ENCODE measurements at places on chromosomes 7 and 10.

DNA sequence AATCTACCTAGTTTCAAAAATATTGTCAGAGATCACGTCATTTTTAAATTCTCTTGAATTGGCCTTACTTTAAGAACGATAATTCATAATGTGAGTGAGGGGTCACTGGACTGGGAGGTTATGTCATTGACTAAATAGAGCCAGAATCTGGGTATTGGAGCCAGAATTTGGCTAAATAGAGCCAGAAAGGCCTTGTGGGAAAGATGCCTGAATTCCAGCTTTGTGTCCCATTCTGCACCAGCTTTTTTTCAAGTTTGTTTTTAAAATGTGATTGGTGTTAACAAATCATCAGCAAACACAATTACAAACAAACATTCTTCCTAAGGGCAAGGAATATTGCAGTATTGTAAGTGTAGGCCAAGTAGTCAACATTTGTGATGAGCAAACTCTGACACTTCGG, 233.2 kb upstream of the PRKCQ start:
- no peak for DNase-seq

- no peak for DNase-seq
These were observed 42.7 kb upstream of the STEAP1B start for GRCh38 chr7:22542669-22543068.

DNA sequence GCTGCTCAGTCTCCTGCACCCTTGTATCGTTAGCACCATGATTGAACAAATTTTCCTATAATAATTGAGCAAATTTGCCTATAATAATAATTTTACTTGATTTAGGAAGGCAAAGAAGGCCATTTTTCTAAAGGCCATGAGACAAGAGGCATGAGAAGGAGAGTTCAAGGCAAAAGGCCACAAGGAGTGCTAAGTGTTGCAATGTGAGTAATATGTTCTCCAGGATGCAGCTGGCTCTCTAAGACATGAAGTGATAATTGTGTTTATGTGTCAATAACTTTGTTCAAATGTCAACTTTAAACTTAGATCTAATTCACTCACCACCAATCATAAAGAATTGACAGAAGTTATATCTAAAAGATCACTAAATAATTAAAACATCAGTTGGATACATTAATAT, 53.8 kb downstream of the SGCE start:
- no peak for DNase-seq

GRCh38 chr7:64879086-64879730, 23.9 kb upstream of the ZNF273 start:
- no peak for DNase-seq

DNA sequence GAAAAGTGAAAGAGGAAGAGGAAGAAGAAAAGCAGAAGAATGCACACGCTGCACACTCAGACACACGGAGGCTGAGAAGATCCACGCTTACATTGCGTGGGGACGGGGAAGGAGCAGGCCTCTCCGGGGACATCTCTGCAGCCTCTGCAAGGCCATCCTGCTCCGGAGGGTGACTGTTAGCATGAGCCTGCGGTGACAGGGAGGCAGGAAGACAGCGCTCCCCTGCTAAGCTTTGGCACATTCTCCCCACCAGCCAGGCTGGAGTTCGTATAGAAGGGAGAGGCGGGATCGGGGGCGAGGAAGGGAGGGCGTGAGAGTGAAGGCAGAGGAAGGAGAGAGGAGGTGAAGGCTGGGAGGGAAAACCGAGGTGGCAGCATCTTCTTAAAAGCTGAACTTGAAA, 366.0 kb upstream of the SHH start:
- no peak for DNase-seq

DNA sequence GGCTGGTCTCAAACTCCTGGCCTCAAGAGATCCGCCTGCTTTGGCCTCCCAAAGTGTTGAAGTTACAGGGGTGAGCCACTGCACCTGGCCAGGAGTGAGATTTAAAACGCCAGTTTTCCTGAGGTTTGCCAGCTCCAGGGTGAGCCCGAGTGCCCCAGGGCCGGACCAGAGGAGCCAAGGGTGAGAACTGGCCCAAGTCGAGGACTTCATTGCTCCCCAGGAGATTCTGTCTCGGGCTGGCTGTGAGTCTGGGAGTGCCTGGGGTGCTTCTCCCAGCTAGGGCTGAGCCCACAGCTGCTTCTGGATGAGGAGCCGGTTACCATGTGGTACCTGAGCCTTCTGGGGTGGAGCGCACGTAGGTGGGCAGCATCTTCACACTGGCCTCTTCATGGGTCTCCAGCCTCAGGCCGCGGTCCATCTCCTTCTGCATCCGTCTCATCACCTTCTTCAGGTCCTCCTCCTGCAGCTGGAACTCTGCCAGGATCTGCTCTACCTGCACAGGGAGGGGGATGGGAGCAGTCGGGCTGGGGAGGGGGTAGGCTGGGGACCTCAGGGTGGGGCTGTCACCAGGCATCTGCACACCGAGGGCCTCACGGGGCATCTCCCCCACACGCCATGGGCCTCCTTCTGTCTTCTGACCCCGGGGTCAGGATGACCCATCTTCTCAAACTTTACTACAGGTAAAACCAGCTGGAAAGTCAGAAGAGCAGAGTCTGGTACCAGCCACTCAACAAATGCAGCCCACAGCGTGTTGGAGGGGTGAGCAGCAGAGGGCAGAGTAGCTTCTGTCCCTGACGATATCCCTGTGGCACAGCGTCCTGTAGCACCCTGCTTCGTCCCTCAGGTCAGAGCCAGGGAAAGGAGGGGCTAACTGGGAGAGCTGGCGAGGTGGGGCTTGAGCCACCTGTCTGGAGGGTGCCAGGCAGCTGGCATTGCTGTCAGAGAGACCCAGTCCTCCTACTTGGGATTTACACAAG, 12.1 kb upstream of the MYL7 start:
- no peak for DNase-seq

GRCh38 chr7:6612819-6613218, 2.6 kb upstream of the ZNF853 start:
- DNase-seq = no peak

GRCh38 chr10:91856637-91857036, 52.6 kb downstream of the FGFBP3 start:
- DNase-seq = no peak

DNA sequence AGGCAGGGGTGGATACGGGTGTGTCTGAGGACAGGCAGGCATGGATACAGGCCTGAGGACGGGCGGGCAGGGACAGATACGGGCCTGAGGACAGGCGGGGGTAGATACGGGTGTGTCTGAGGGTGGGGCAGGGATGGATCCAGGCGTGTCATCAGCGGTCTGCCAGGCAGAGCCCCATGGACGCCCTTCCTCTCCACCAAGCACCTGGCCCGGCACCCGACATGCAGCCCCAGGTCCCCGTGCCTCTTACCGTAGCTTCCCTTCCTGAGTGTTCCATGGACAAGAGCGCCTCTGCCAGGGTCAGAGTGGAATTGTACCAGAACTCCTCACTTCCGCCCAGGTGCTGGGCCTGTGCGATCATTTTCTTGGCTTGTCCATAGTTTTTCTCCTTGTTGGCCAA, 74.6 kb upstream of the NKX6-2 start:
- DNase-seq = no peak

DNA sequence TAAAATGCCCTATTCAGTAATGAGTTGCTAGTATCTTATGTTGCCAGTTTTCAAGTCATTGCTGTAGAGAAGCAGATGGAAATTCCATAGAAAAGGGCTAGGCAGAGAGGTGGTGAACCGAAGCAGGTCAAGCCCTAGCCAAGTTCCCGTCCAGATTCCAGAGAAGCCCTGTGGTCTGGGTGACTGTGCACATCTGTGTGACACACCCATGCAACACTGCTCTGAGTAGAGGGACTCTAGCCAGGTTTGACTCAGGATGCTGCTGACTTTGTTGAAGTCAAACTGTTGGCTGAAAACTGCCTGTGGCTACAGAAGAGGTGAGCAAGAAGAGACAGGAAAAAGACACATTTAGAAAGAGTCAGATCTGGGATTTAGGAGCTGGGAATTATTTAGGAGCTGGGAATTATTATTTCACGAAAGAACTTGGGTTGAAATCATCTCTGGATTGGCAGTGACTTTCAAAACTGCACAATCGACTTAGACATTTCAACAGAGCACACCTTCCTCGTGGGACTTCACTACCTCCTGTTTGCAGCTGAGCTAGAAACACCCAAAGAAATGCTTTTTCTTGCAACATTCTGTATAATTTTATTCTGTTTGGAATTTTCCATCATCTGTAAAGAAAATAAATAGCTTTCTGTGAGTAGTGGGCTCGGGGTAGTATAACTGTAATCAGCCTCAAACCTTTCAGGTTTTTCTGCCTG, 149.1 kb upstream of the PRKCQ start:
- DNase-seq = no peak

DNA sequence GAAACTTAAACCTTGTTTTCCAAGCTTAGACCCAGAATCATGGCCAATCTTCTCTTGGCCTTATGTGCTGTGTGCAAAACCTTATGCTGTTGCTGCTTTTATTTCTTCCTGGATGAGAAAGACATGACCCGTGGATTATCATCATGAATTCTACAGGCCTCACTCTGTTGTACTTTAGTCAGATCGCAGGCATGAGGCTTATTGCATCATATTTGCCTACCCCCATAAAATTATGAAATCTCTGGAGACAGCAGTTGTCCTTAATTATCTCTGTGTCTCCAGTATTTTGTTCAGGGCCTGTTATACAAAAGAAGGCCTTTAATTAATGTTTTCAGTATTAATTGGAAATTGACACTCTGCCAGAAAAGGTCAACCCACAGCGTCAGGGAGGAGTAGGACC, 71.6 kb downstream of the PLCE1 start:
- DNase-seq = no peak

GRCh38 chr10:47023237-47024045, 112.2 kb downstream of the PTPN20 start:
- DNase-seq = no peak

GRCh38 chr7:45593877-45594276, 19.7 kb downstream of the ADCY1 start:
- no peak for DNase-seq

- no peak for DNase-seq
These were observed 35.0 kb upstream of the IL15RA start for GRCh38 chr10:6012121-6012905.

- no peak for DNase-seq
These were observed 105.7 kb upstream of the C10orf90 start for GRCh38 chr10:126776168-126776567.

DNA sequence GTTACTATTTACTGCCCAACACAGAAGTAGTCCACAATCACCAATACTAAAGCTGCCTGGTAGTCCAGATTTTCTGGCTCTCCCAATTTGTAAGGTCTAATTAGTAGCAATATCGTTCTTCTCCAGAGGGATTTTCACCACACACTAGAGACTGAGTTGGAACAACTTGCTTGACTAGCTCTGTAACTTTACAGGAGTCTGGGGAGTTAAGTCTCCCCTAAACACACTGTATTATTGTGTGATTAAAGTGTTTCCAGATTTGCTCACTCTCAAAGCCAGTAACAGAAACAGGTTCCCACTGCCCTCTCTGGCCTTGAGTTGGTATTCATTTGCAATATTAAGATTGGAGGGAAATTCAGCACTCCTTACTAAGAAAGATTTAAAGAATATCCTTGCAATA, 1175.7 kb downstream of the SORCS1 start:
- no peak for DNase-seq

- DNase-seq = no peak
These were observed 49.4 kb downstream of the GRID2IP start for GRCh38 chr7:6501586-6502564.

- no peak for DNase-seq
These were observed 274.7 kb downstream of the HDAC9 start for GRCh38 chr7:18770154-18770811.

DNA sequence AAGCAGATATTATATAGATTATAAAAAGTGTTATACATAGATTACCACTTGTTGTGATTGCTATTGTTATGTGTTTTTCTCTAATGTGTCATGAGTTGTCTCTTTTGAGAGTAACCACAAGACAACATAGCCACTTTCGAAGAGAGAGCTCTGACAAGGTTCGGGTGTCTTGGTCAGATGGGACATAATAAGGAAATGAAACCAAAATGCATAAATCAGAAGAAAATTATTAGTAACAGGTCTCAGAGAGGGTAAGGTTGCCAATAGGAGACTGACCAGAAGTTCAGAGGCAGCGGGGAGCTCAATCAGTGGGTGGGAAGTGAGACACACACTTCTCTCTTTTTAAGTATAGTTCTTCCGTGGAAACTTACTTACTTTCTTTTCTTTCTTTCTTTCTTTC, 639.2 kb upstream of the POT1 start:
- no peak for DNase-seq

- DNase-seq = no peak
These were observed 295.3 kb downstream of the GRM8 start for GRCh38 chr7:126957443-126957842.

GRCh38 chr7:30493228-30493627, 11.4 kb downstream of the GGCT start:
- DNase-seq = no peak

- no peak for DNase-seq
These were observed 8.7 kb downstream of the CNNM1 start for GRCh38 chr10:99337901-99338300.

GRCh38 chr10:11959966-11960365, 82.6 kb downstream of the UPF2 start:
- DNase-seq = no peak

DNA sequence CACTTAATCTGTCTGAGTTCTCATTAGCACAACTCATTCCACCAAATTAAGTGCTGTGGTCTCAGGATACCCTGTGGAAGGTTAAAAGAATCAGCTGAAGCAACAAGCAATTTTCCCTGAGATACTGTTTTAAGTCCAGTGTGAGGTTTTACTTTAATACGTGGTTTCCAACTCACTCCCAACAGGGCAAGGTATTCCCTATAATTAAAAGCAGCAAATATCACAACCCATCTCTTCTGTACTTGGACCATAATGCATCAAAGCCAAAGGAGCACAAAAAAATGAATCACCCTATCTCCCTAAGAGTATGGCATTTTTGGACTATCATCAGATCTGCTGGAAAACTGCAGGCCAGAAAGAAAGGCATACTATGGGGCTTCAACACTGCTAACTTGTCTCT, 4.9 kb downstream of the CADPS2 start:
- no peak for DNase-seq

GRCh38 chr10:35211390-35211789, 84.7 kb downstream of the CREM start:
- DNase-seq = no peak

- DNase-seq = no peak
These were observed 9.5 kb upstream of the TBX20 start for GRCh38 chr7:35263396-35263795.

DNA sequence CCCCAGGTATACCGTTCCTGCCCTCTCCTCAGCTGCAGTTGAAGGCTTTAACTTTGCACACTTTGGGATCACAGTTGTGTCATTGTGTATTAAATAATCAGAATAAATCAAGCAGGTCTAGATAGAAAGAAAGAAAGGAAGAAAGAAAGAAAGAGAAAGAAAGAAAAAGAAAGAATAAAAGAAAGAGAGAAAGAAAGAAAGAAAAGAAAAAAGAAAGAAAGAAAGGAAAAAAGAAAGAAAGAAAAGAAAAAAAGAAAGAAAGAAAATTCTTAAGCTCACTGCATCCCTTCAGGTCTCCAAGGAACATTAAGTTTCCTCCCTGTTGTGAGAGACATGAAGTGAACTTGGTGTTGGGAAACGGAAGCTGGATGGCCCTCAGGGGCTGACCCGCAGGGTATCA, 17.2 kb upstream of the TRIM24 start:
- DNase-seq = no peak
